Natural killer cell (primary cell): ENCODE measurements at places on chromosomes 5 and 9. TPM values are rescaled to one million over a fixed set of nuclear protein-coding genes. Genes with fewer than 3 reads are reported as not detected.

GRCh38 chr5:67104859-67105258, 91.7 kb downstream of the CD180 start:
- H3K27ac ChIP-seq: no peak overlapping the region
- no peaks in the 10 kb centered on the region for H3K27me3 ChIP-seq
- H3K36me3 ChIP-seq: no peaks in the 10 kb centered on the region
- H3K4me3 ChIP-seq: no peak overlapping the region
- no peak for DNase-seq

DNA sequence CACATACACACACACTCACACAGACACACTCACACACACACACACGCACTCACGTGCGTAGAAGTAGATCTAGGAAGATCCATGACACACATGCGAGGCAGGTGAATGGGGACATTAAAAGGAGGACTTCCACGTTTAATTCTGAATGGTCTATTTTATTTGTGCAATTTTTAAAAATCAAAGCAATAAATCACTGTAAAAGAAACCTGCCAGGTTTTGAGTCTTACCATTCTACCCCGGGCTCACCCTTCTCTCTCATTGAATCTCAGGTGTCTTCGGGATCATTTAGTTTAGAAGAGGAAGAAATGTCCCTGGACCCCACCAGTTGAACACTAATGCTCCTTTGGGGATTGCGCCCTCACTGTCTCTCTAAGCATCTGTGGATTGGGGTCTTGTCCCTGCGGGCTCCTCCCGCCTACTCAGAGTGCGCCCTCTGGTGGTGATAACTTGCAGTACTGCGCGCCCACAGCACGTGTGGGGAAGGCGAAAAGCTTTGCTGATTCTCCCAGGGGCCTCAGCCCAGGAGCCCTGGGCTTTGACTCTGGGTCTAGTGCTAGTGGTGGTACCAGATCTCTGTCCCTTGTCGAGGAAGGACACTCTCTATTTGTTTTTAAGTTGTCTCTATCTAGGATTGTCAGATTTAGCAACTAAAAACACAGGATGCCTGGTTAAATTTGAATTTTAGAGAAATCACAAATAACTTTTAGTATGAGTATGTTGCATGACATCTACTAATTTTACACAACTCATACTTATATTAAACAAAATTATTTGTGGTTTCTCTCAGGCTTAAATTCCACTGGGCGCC, 34.8 kb downstream of the BOD1 start:
- peak; percentile 50 for DNase-seq
- H3K4me3 ChIP-seq: no peak overlapping the region
- no peaks in the 10 kb centered on the region for H3K4me1 ChIP-seq
- H3K36me3 ChIP-seq: no peaks in the 10 kb centered on the region

DNA sequence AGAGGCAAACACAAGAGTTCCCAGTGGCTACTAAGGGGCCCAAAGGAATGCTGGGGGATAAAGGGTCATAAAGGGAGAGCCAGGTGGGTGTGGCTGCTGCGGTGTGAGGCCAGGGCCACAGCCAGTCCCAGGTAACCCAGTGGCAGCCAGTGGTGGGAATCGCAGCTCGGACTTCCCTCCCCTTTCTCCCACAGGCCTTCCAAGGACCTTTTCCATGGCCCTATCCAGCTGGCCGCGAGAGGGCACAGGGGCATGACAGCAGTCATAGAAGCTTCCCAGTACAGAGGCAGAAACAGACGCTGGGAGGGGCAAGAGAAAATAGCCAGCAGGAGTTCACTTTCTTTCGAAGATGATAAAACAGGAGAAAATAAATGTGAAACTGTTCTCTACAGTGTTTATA, 257.6 kb downstream of the SEMA5A start:
- H3K27ac ChIP-seq: no peak overlapping the region
- no peaks in the 10 kb centered on the region for H3K36me3 ChIP-seq
- no peak overlapping the region for H3K4me3 ChIP-seq
- no peaks in the 10 kb centered on the region for H3K27me3 ChIP-seq
- H3K4me1 ChIP-seq: no peaks in the 10 kb centered on the region
- no peak for DNase-seq

- no peaks in the 10 kb centered on the region for H3K27me3 ChIP-seq
- no peak overlapping the region for H3K4me3 ChIP-seq
- no peak for DNase-seq
- no peak overlapping the region for H3K27ac ChIP-seq
- peaks cover 5% of the 10 kb centered on the region for H3K36me3 ChIP-seq
- H3K4me1 ChIP-seq: no peaks in the 10 kb centered on the region
Measured at GRCh38 chr9:135850737-135851136, 56.6 kb downstream of the CAMSAP1 start.

DNA sequence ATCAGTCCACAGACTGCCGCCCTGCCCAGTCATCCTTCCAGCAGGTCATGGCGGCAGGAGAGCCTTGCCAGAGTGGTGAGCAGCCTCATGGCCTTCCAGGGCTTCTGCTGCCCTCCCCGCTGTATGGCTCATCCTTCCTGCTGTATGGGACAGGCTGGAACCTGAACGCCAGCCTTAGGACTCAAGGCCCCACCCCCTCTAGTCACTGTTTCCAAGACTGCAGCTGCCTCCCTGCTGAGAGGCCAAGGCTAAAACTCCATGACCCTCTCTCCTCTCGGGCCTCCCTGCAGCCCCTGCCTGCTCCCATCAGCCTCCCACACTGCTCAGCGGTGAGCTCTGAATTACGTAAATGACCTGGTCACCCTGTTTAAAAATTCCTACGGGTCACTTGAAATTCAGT, 227.5 kb downstream of the AGTPBP1 start:
- no peak overlapping the region for H3K4me3 ChIP-seq
- no peaks in the 10 kb centered on the region for H3K36me3 ChIP-seq
- no peaks in the 10 kb centered on the region for H3K4me1 ChIP-seq
- DNase-seq: no peak

TBC1D13 gene
- total RNA-seq: 34.5 TPM

BNC2 gene
- 36.9 TPM for total RNA-seq

LMX1B gene
- not detected for total RNA-seq
